Right ventricle myocardium superior (tissue), 1 donor: ENCODE measurements at places on chromosomes 13 and 19.

DNA sequence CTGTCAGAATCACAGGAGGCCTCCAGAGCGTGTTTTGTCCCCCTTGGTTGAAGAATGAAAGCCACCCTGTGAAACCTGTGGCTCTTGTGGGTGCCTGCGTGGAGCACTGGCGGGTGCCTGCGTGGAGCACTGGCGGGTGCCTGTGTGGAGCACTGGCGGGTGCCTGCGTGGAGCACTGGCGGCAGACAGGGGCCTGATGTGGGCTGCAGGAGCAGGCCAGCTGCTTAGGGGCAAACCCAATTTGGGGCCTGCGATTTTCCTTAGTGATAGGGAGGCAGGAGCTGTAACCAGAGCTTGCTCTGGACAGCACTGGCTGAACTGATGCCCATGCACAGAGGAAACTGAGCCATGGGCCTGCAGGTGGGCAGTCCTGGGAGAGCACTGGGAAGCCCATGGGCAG lies 24.3 kb downstream of the ARHGEF7 start:
- no peak for DNase-seq

GRCh38 chr13:35448465-35448864 lies 28.0 kb downstream of the MAB21L1 start:
- no peak for DNase-seq

DNA sequence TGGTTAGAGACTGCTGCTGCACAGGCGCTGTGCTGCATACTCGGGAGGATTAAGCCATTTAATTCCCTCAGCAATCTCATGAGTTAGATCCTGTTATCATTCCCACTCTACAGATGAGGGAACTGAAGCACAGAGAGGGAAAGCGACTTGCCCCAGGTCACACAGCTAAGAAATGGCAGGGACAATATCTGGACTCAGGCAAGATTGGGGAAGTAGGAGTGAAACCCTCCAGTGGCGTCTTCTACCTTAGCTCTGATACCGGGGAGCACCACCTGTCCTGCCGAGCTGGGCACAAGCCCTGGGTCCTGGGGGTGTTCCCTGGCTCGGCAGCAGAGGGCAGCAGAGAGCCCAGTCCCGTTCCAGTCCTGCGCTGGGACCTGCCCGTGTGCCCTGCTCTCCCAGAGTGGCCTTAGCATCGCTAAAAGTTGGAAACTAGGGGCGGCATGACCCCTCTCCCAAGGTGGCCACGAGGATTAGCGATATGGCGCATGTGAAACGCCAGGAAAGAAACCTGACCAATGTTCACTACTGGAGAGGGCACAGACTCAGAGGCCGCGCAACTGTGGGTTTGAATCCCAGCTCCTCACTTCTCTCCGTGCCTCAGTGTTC lies 20.5 kb downstream of the CYTH2 start:
- peak; percentile 87 for DNase-seq

GRCh38 chr13:48275507-48275906 lies 28.0 kb upstream of the RB1 start:
- no peak for DNase-seq

- no peak for DNase-seq
These were observed 1094.7 kb downstream of the UQCRFS1 start for GRCh38 chr19:28118235-28118634.

- DNase-seq: no peak
These were observed 23.9 kb downstream of the PIBF1 start for GRCh38 chr13:72805676-72806346.

DNA sequence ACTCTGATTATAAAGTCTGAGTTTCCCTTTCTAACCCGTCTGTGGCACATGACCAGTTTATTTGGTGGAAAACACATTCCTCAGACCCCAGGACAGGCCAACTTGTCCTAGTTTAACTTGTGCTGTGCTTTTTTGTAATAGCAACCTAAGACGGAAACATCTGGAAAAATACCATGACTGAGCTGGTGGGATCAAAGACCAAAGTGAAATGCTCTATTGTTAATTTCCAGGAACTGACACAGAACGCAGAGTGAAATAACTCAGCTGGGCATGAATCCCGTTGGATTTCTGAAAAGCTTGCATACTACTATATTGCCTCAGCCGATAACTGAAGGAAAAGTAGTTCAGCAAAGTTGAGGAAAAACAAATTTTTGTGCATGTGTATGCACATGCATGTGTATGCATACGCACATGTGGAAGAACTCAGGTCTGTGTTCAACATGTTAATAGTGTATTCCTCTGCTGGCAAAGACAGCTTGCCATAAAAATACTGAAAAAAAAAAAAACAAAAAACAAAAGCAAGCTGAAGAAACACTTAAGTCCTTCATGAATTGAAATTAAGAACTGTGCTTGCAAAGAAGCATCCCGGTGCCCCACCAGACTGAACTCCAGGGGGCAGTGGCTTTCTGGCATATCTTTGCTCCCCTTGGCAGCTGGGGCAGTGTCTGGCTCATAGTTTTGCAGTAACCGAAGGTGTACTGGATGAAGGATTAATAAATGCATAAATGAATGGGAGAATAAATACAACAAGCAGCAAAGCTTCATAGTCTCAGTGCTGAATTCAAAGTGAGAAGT lies 187.8 kb downstream of the LHFPL6 start:
- peak; percentile 78 for DNase-seq

- no peak for DNase-seq
These were observed 5.2 kb upstream of the BCAM start for GRCh38 chr19:44803442-44804428.

DNA sequence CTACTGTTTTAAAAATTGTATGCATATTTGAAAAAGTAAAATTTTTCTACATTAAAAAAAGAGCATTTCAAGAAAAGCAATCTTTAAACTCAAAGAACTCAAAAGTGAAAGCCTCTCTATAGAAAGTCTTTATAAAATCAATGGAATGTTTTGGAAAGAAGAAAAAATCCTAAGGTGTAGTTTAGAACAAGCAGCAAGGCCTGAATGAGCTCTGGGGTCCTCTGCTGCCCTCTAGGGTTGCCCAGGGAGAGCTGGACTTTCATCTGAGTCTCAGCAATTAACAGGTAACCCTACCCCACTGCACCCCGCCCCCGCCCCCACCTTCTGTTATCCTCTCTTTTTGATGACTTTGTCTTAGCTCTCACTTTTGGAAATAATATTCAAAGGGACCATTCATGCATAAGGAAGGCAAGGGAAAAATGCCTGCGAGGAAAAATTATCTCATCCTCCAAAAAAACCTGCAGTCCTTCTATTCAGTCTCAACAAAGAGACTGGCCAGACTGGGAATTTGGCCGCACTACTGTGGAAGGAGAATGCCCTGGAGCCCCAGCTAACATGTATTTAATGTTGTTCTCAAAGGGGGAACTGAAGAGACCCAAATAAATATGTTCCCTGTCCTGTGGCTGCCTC lies 24.1 kb downstream of the SLC25A30 start:
- no peak for DNase-seq

DNA sequence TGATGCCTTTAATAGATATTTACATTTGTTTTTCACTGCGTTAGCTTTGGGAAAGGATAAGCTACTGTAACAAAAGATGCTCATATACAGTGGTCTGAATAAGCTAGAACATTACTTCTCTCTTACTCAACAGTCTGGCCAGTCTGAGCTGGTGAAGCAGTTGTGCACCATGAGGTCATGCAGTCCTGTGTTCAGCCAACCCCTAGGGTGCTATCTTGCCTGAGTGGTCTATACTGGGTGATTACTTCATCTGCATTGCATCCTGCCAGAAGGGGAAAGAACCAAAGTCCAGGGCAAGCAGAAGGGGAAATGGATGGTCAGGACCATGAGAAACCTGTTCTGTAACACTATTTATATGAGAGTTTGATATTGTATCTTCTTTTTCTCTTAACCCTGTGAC lies 31.5 kb downstream of the ERCC5 start:
- no peak for DNase-seq

- no peak for DNase-seq
These were observed 56.1 kb downstream of the ENOX1 start for GRCh38 chr13:43730642-43731041.

GRCh38 chr13:97266332-97266731 lies 44.2 kb downstream of the MBNL2 start:
- no peak for DNase-seq

GRCh38 chr19:46552891-46553290 lies 48.2 kb upstream of the CALM3 start:
- DNase-seq: no peak

GRCh38 chr13:111117289-111117688 lies 2.2 kb downstream of the ARHGEF7 start:
- DNase-seq: no peak

DNA sequence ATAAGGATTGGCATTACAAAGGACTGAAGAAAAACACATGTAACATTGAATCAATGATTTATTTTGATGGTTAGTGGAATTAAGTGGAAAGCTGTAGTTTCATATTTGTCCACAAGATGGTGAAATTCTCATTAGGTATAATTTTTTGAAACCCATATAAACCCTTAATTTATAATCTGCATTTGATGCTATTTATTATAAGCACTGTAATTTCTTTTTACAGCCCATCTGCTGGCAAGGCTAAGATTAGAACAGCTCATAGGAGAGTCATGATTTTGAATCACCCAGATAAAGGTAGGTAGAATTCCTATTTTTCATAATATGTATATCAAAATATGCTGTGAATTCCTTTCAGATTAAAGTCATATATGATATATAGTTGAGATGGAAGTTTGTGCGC lies 62.2 kb downstream of the DNAJC15 start:
- no peak for DNase-seq

DNA sequence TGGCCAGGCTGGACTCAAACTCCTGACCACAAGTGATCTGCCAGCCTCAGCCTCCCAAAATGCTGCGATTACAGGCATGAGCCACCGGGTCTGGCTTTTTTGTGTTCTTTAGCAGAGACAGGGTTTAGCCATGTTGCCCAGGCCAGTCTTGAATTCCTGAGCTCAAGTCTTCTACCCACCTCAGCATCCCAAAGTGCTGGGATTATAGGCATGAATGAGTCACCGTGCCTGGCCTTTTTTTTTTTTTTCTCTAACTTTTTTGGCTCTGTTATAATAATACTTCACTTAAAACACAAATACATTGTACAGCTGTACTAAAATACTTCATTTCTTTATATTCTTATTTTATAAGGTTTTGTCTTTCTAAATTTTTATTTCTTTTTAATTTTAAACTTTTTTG lies 599.5 kb upstream of the PCDH9 start:
- DNase-seq: no peak

DNA sequence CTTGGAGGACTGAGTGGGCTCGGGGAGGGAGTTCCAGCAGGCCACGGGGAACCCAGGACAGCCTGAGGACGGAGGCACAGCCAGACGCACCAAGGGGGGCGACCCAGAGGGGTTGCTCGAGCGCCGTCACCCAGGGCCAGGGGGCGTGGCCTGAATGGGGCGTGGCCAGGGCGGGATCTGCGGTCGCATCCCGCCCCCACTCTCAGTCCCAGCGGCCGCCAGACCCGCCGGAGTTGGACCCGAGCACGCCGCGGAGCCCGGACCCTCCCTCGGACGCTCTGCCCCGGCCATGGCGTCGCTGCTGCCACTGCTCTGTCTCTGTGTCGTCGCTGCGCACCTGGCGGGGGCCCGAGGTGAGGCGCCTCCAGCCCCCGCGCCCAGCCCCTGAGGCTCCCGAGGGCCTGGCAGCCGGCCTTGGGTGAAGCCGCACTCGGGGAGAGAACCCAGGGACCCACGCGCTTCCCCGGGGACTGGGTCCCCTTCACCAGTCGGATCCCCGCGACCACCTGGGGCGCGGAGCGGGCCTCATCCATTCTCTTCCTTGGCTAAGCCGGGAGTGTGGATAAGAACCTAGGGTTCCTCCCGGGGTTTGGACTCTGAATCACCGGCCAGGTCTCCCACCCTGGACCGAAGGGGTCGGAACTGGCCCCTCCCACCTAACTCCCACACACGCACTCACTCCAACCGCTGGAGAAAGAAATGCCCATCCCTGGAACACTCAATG lies at the start of gene CILP2:
Gene CILP2 (plus strand): TSS at position 205 of the 724 bp plus-strand sequence. CDS start 85 bp downstream, at position 290.
- peak; percentile 66 for DNase-seq

- no peak for DNase-seq
These were observed 19.9 kb upstream of the DACH1 start for GRCh38 chr13:71886880-71887279.

- no peak for DNase-seq
These were observed 595.5 kb upstream of the KLHL1 start for GRCh38 chr13:70703755-70704154.

GRCh38 chr19:34655651-34656050 lies 21.3 kb downstream of the SCGB2B2 start:
- DNase-seq: no peak

DNA sequence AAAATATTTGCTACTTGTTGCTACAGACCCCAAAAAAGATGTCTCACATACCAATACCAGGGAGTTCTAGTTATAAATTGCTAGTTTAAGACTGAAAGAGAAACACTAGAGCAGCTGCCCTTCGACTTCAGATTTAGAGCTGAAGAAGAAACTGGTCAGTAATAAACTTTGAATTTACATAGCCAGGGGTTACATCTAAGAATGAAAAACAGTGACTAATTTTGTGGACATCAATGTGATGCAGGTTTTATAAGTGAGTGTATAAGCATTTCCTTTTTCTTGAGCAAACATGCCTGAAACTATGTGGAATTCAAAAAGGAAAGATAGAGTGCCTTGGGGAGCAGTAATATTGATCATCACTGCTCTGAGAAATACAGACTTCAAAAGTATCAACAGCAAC lies 724.9 kb upstream of the MIR17HG start:
- no peak for DNase-seq

DNA sequence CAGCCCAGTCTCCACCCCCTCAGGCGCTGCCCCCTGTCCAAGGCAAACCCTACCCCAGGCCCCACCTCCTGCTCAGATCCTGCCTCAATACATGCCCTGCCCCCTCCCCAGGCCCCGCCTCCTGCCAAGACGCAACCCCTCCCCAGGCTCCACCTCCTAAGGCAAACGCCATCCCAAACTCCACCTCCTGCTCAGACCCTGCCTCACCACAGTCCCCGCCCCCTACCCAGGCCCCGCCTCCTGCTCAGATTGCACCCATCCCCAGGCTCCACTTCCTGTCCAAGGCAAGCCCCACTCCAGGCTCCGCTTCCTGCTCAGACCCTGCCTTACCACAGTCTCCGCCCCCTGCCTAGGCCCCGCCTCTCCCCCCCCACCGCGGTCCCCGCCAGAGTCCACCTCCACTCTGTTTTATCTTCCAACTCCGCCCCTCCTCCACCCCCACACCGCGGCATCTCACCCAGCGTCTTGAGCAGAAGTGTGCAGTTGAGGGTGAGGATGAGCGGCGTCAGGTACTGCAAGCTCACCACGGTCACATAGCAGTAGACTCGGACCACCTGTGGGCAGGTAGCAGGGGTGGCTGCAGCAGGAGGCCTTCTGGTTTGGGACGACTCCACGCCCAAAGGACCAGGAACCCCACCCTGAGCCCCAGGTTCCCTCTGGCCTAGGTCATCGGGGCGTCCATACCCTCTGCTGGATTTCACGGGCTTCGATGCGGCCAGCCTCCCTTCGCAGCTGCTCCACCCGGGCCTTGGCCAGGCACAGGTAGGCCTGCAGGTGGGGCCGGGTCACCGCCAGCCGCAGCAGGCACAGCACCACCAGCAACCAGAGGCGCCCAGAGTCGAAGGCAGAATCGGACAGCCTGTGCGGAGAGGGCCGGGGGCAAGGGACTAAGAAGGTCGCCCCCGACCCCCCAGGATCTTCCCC lies 17.7 kb downstream of the TMEM161A start:
- peak; percentile 60 for DNase-seq

- no peak for DNase-seq
These were observed 925.9 kb upstream of the SLITRK6 start for GRCh38 chr13:86725105-86725504.

- DNase-seq: no peak
These were observed 23.7 kb downstream of the VSTM1 start for GRCh38 chr19:54040003-54040402.
